ENCODE measurements at places on chromosomes 1 and 21.

DNA sequence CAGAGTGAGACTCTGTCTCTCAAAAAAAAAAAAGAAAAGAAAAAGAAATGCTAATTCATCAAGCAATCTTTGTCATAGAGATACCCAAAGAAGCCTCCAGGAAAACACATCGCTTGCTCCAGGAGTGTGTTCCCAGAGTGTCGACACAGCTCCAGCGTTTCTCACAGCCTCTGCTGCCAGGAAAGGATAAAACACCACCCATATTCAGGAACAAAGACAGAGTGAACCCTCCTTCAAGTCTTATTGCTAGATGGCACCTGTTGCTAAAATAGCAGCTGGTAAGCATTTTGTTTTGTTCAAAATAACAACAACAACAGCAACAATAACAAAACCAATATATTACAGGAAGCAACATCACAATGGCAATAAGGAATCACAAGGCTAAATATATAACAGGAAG is 3.1 kb downstream of the ILDR2 start:
- DNase-seq, result no peak

DNA sequence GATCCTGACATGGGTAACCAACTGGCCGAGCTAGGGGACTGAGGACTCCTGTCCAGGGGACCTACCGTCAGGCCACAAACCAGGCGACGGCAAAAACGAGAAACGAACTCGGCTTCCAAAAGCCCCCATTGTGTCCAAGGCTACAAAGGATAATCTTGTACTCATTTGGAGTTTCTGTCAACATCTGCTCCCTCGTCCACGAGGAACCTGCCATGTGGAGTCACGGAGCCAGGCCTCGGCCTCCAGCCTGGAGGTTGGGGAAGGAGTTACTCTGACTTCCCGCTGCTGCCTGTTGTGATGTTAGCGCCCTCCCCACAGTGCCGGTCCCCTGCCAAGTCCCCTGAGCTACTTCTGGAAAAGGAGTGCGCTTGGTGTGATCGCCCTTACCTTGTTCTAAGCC is 7.3 kb downstream of the KRTAP10-1 start:
- no peak for DNase-seq

GRCh38 chr1:12244078-12244477 is 14.2 kb downstream of the VPS13D start:
- DNase-seq, result no peak

DNA sequence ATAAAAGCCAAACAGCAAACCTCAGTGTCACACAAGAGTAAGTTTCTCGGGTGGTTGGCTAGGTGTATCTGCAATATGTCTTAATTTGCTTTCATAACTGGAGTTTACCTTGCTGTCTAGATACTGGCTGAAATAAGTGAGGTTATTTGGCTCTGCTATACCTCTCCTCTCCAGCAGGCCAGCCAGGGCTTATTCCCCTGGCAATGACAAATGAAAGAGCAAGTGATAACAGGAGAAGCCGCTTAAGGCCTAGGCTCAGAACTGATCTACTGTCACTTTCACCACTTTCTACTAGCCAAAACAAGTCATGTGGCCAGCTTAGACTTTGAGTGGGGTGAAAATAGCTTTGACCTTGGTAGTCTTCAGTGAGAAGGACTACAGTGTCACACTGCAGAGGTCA is 4.8 kb upstream of the RPE65 start:
- DNase-seq, result no peak

DNA sequence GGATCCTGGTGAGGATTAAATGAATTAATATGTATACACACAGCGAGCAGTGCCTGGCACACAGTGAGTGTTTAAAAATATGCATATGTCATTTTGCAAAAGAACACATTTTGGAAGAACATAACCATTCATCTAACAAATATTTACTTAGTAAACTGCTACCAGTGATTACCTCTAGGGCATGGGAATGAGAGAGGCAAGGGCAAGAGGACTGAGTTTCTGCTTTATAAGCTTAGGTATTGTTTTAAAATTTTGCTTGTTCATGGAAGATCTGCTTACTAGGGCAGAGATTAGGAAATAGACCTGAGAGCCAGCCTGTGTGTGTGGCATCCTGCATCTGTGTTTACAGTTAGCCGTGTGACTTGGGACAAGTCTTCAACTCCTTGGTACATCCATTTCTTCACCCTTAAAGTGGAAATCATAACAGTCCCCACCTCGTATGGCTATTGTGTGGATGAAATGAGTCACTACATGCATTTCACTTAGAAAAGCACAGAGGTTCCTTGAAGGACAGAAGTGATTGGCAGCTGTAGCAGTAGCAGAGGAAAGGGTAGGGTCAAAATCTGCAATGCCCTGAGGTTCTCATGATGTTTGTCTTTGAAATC is 198.5 kb upstream of the FMN2 start:
- no peak for DNase-seq

DNA sequence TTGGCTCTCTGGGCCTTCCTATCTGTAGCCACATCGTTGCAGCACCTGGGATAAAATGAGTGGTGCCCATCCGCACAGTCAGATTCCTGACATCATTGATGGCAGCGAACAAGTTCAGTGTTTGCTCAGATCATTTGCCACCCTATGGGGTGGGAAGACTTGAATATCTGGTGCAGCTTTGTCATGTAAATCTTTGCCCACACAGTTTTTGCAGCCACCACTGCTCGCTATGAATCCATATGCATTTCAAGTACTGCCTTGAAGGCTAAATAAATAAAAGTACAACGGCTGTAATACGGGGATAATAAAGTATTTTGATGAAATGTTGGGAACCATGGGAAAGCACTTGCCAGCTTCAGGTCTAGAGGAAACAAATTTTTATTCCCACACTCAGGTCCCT is 56.3 kb upstream of the COA6 start:
- DNase-seq, result no peak

GRCh38 chr1:29827801-29828525 is 591.6 kb downstream of the PTPRU start:
- DNase-seq, result no peak

DNA sequence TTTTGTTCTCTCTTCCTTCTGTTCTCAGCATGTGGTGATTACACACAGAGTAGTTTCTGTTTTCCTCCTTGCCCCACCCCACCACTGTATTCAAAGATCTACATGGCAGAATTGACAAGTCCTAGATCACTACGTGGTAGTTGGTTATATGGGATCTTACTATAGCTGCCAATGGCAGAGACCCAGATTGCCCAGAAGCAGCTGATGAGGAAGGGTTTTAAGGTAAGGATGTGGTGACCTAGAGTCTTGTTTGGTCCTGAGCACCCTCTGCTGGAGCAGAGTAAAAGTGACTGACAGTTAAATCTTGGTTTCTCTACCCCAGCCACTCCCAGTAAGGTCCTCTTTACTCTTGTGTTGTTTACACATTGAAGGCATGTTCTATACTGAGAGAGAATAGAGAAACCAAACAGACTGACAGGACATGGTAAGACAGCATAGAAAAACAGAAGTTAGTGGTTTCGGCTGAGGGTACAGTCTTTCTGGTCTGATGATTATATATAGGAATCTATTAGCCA is 22.8 kb upstream of the STRIP1 start:
- no peak for DNase-seq

DNA sequence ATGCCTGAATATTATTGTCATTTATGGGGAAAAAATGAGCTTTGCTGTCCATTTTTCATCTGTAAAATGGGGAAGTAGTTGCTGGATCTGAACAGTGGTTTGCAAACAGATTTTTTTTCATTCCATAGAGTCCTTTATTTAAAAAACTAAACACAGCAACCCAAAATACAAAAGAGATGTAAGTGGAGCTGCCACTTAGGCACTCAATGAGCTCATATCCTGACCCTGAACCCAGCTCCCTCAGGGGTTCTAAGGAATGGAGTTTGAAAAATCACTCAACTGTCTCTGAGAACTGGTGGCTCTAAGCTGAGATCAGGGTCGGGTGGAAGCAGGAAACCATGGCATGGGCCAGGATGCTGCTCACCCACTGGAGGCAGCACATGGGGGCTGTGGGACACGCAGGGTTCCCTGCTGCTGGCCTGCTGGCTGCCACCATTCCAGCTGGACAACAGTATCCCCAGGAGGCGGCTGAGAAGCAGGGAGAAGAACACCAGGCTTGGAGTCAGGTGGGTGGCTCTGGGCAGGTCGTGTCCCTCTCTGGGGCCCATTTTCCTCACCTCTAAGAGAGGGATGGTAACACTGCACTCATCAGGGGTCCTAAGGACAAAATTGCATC is 9.6 kb upstream of the ECE1 start:
- DNase-seq, result no peak

GRCh38 chr1:151147132-151147503 is 687 bp upstream of the SEMA6C start:
- DNase-seq, result no peak
